ENCODE measurements at places on chromosomes 7 and 10. TPM values are rescaled to one million over a fixed set of nuclear protein-coding genes. Genes with fewer than 3 reads are reported as not detected.

GRCh38 chr7:137169282-137169698 lies 174.2 kb downstream of the PTN start:
- H3K36me3 ChIP-seq: no peaks in the 10 kb centered on the region
- no peaks in the 10 kb centered on the region for H3K27me3 ChIP-seq
- H3K27ac ChIP-seq: no peak overlapping the region
- no peak for DNase-seq
- H3K4me1 ChIP-seq: no peaks in the 10 kb centered on the region
- H3K4me3 ChIP-seq: no peak overlapping the region

- DNase-seq: peak; percentile 95
- H3K4me3 ChIP-seq: no peak overlapping the region
- no peak overlapping the region for H3K27ac ChIP-seq
- peaks cover 18% of the 10 kb centered on the region for H3K4me1 ChIP-seq
- peaks cover 12% of the 10 kb centered on the region for H3K36me3 ChIP-seq
- no peaks in the 10 kb centered on the region for H3K27me3 ChIP-seq
Measured at GRCh38 chr7:107150375-107151073, 18.3 kb upstream of the HBP1 start.

DNA sequence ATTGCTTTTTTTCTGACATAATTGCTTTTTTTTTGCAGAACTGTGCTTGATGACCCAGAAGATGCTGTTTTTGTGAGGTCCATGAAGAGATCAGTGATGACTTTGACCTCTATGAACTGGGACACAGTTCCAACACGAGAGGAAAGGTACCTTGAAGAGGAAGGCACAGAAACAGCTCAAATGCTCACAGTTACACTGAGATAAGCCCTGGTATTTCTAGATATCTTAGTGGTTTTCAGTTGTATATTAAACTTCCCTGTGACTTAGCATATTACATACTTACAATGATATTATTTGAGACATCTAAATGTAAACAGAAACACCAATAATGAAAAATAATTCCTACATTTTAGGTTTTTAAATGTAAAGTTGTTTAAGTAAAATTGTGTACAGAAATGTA lies 54.7 kb downstream of the LRRC72 start:
- no peaks in the 10 kb centered on the region for H3K4me1 ChIP-seq
- H3K4me3 ChIP-seq: no peak overlapping the region
- no peaks in the 10 kb centered on the region for H3K36me3 ChIP-seq
- H3K27ac ChIP-seq: no peak overlapping the region
- DNase-seq: no peak

- H3K36me3 ChIP-seq: no peaks in the 10 kb centered on the region
- no peak overlapping the region for H3K27ac ChIP-seq
- no peaks in the 10 kb centered on the region for H3K27me3 ChIP-seq
- H3K4me3 ChIP-seq: no peak overlapping the region
- DNase-seq: no peak
Measured at GRCh38 chr7:129311429-129311828, 86.6 kb downstream of the AHCYL2 start.

DNA sequence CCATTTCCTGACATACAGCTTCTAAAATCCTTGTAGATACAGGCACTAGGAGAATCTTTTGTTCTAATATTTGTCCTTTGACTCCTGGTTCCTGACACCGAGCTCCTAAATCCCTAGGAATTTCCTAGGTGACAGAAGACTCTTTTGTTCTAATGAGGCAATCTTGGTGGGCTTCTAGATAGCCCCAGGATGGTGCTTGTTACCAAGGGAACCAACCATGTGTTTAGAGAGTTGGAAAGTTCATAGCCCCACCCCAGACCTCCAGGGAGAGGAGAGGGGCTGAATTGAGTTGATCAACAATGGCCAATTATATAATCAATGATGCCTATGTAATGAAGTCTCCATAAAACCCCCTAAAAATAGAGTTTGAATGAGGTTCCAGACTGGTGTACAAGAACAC lies 145.1 kb downstream of the JMJD1C start:
- no peak overlapping the region for H3K27ac ChIP-seq
- no peak for DNase-seq
- no peaks in the 10 kb centered on the region for H3K36me3 ChIP-seq
- no peak overlapping the region for H3K4me3 ChIP-seq
- H3K4me1 ChIP-seq: peaks cover 5% of the 10 kb centered on the region
- no peaks in the 10 kb centered on the region for H3K27me3 ChIP-seq

- H3K4me1 ChIP-seq: peaks cover 55% of the 10 kb centered on the region
- no peak for DNase-seq
- no peak overlapping the region for H3K4me3 ChIP-seq
- H3K36me3 ChIP-seq: no peaks in the 10 kb centered on the region
- peak overlapping the region; percentile 71 for H3K27ac ChIP-seq
Measured at GRCh38 chr10:121525251-121526134, 72.8 kb downstream of the FGFR2 start.

- no peak within 1 kb of the TSS for H3K4me3 ChIP-seq
- no peak within 1 kb of the TSS for H3K27ac ChIP-seq
- DNase-seq: no peak
- H3K27me3 ChIP-seq: no peaks in the 10 kb centered on the region
- H3K36me3 ChIP-seq: no peaks in the 10 kb centered on the region
- no peaks in the 10 kb centered on the region for H3K4me1 ChIP-seq
Measured at GRCh38 chr10:22217842-22218241, at the start of gene EBLN1. Gene EBLN1, minus strand, starts transcription at chr10:22218015. Its CDS starts 8,032 bp downstream, at chr10:22209983.

DNA sequence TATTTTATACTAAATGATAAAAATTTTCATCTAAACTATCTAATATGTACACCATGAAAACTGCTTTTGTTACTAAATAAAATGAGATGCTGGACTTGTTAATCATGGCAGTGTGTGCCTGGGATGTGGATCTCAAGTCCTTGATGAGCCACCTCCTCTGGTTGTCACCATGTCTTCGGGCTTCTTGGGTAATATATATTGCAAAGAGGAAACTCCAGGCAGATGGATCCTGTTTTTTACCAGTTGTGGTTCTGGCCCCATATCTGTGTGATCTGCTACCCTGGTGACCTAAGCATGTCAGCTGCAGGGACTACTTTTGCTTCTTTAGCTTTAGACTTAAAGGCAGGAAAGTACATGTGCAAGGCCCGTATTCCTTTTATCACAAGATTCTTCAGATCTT lies 46.2 kb downstream of the TMEM60 start:
- no peak for DNase-seq
- H3K4me1 ChIP-seq: peaks cover 26% of the 10 kb centered on the region
- H3K36me3 ChIP-seq: no peaks in the 10 kb centered on the region
- H3K4me3 ChIP-seq: no peak overlapping the region

- H3K27ac ChIP-seq: no peak overlapping the region
- H3K27me3 ChIP-seq: no peaks in the 10 kb centered on the region
- no peak overlapping the region for H3K4me3 ChIP-seq
- no peaks in the 10 kb centered on the region for H3K36me3 ChIP-seq
- H3K4me1 ChIP-seq: peaks cover 29% of the 10 kb centered on the region
- DNase-seq: no peak
Measured at GRCh38 chr10:28305553-28305952, 2.7 kb upstream of the MPP7 start.

- no peaks in the 10 kb centered on the region for H3K36me3 ChIP-seq
- H3K27ac ChIP-seq: no peak overlapping the region
- no peak for DNase-seq
- H3K4me3 ChIP-seq: no peak overlapping the region
Measured at GRCh38 chr10:68861253-68861652, 33.9 kb downstream of the STOX1 start.

DNA sequence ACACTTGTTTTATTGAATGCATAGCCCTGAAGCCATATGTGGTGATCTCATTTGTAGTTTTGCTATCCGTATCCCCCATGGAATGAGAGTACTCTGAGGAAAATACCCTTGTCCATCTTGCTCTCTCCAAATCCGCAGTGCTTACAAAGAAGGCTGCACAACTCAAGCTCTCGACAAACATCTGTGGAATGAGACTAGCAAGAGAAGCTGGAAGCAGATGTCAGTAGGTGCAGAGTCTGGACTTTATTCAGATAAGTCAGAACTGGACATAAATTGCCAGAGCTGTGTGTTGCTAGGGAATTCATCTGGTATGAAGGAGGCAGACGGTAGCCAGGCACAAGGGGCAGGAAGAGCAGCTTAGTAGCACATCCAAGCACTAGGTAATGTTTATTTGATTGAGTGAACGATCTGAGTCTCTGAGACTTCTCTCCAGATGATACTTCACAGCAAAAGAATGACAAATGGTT lies 1046.2 kb downstream of the XPNPEP1 start:
- no peaks in the 10 kb centered on the region for H3K36me3 ChIP-seq
- H3K27me3 ChIP-seq: no peaks in the 10 kb centered on the region
- no peak for DNase-seq
- H3K4me3 ChIP-seq: no peak overlapping the region
- H3K4me1 ChIP-seq: no peaks in the 10 kb centered on the region
- H3K27ac ChIP-seq: no peak overlapping the region

- DNase-seq: no peak
- no peaks in the 10 kb centered on the region for H3K4me1 ChIP-seq
- H3K27me3 ChIP-seq: no peaks in the 10 kb centered on the region
- H3K36me3 ChIP-seq: no peaks in the 10 kb centered on the region
- no peak overlapping the region for H3K27ac ChIP-seq
Measured at GRCh38 chr7:90938371-90938770, 325.9 kb upstream of the FZD1 start.

DNA sequence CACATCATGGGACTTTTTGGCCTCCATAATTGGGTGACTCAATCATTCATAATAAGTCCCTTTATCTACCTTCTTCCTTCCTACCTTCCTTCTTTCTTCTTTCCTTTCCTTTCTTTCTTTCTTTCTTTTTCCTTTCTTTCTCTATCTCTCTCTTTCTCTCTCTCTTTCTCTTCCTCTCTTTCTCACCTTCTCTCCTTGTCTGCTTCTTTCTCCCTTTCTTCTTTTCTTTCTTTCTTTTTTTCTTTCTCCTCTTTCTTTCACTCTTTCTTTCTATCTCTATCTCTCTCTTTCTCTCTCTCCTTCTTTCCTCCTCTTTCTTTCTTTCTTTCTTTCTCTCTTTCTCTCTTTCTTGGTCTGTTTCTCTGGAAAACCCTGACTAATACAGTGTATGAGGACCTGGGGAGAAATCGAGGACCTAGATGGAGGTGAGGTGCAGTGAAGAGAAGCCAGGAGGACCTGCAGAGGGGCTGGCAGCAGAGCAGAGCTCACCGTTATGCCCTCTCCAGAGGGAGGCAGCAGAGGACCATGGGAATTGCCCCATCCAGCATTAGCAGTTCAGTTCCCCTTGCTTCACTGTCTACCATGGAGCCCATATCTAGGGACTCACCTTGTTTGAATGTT lies 52.7 kb upstream of the BTRC start:
- DNase-seq: no peak
- H3K36me3 ChIP-seq: no peaks in the 10 kb centered on the region
- no peak overlapping the region for H3K4me3 ChIP-seq
- no peak overlapping the region for H3K27ac ChIP-seq
- no peaks in the 10 kb centered on the region for H3K4me1 ChIP-seq

GRCh38 chr7:148916186-148916585 lies 32.1 kb upstream of the EZH2 start:
- no peaks in the 10 kb centered on the region for H3K36me3 ChIP-seq
- H3K4me1 ChIP-seq: no peaks in the 10 kb centered on the region
- no peak overlapping the region for H3K4me3 ChIP-seq
- no peak overlapping the region for H3K27ac ChIP-seq
- no peak for DNase-seq

GRCh38 chr10:17734432-17735080 lies 17.4 kb upstream of the TMEM236 start:
- DNase-seq: no peak
- no peak overlapping the region for H3K4me3 ChIP-seq
- H3K27ac ChIP-seq: no peak overlapping the region
- H3K4me1 ChIP-seq: peaks cover 8% of the 10 kb centered on the region
- H3K27me3 ChIP-seq: no peaks in the 10 kb centered on the region
- H3K36me3 ChIP-seq: no peaks in the 10 kb centered on the region

- H3K27ac ChIP-seq: peak overlapping the region; percentile 84
- no peaks in the 10 kb centered on the region for H3K36me3 ChIP-seq
- no peak overlapping the region for H3K4me3 ChIP-seq
- no peaks in the 10 kb centered on the region for H3K27me3 ChIP-seq
- DNase-seq: no peak
Measured at GRCh38 chr7:74612015-74612829, 45.3 kb upstream of the GTF2I start.

DNA sequence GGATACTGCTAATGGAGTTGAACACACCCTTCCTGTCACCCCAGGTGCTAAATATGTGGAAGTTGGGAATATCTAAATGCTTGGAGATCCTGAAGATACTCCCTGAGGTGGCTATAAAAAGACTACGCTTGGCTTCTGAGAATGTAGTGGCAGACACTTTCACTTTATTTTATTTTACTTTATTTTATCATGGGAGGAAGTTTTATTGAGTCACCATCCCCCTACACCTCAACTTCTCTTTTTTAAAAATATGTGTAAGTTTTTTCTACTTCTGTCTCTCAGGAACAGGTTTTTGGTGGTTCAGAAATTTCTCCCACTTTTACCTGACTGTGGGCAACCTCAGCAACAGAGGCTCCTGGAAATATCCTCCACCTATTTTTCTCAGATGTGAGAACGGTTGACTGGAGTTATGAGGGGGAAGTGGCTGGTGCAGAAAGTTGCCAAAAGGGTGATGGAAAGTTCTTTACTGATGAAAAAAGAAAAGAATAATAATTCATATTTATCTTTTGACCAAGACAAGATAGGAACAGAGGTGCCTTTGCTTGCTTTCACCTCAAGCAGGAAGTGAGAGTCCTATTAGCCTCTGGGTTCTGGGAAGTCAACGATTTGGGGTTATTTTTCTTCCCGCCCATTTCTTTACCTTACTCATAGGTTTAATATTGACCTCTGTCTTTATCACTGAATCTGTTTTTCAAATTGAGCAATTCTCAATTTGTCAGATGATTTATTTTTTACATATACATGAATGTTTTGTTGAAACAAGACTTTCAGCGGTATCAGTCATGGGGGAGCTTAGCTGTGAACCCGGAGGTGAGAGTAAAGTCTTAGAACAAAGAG lies 103.6 kb downstream of the AHR start:
- H3K27ac ChIP-seq: no peak overlapping the region
- no peaks in the 10 kb centered on the region for H3K36me3 ChIP-seq
- no peak for DNase-seq

- no peak for DNase-seq
- no peaks in the 10 kb centered on the region for H3K36me3 ChIP-seq
- no peaks in the 10 kb centered on the region for H3K27me3 ChIP-seq
- no peak overlapping the region for H3K27ac ChIP-seq
Measured at GRCh38 chr7:69911337-69911736, 313.1 kb downstream of the AUTS2 start.

GRCh38 chr10:105742184-105742583 lies 1101.1 kb downstream of the SORCS3 start:
- H3K27ac ChIP-seq: no peak overlapping the region
- no peaks in the 10 kb centered on the region for H3K27me3 ChIP-seq
- DNase-seq: no peak

GRCh38 chr7:5334671-5335070 lies 51.9 kb downstream of the SLC29A4 start:
- peaks cover 96% of the 10 kb centered on the region for H3K36me3 ChIP-seq
- H3K4me1 ChIP-seq: no peaks in the 10 kb centered on the region
- no peak for DNase-seq
- no peaks in the 10 kb centered on the region for H3K27me3 ChIP-seq
- no peak overlapping the region for H3K4me3 ChIP-seq

GRCh38 chr10:18109341-18109870 lies 30.8 kb upstream of the CACNB2 start:
- H3K27me3 ChIP-seq: no peaks in the 10 kb centered on the region
- no peak overlapping the region for H3K4me3 ChIP-seq
- no peaks in the 10 kb centered on the region for H3K4me1 ChIP-seq
- H3K27ac ChIP-seq: no peak overlapping the region
- DNase-seq: no peak

AGBL3 gene
- 2.1 TPM for total RNA-seq

AVPI1 gene
- total RNA-seq: 35.8 TPM

CUZD1 gene
- 0.63 TPM for total RNA-seq

UNC5B gene
- total RNA-seq: 2.7 TPM

SLC18A3 gene
- total RNA-seq: 0.42 TPM

JCAD gene
- 42.4 TPM for total RNA-seq

MRLN gene
- not detected for total RNA-seq

IL6 gene
- 4.9 TPM for total RNA-seq

HSPA12A gene
- 19.9 TPM for total RNA-seq

LRIT1 gene
- total RNA-seq: not detected

GALNT17 gene
- 80.4 TPM for total RNA-seq

RGR gene
- 2.5 TPM for total RNA-seq
